ENCODE measurements at places on chromosomes 13 and 19.

DNA sequence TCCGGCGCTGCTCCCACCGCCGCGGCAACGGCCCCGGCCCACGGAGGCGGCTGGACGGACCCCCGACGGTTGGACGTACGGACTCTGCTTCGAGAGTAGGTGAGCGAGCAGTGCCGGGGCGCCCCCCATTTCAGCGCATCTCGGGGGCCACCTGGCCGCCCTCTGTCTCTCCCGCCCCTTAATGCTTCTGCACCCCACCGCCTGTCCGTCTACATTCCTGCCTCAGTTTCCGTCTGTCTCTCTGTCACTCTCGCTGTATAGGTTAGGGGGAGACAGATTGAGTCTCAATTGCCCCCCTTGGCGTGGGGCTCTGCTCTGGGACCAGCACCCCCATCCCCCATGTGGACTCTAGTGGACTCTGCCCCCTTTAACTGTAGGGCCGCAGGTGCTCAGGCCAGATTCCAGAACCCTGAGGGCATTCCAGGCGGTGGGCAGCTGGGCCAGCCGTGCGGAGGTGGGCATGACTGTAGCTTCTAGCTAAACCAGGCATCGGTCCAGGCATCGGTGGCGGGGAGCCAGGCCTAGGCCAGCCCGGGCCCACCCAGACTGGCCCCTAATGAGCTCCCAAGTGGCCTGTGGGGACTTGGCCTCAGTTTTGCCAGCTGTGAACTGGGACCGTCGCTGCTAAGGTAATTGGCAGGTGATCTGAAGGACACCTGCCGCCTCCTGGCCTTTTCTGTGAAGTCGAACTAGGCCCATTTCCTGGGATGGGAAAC is 373 bp downstream of the TNFAIP8L1 start:
- DNase-seq = no peak

- no peak for DNase-seq
Measured at GRCh38 chr13:63198071-63198470, 1782.4 kb upstream of the PCDH20 start.

DNA sequence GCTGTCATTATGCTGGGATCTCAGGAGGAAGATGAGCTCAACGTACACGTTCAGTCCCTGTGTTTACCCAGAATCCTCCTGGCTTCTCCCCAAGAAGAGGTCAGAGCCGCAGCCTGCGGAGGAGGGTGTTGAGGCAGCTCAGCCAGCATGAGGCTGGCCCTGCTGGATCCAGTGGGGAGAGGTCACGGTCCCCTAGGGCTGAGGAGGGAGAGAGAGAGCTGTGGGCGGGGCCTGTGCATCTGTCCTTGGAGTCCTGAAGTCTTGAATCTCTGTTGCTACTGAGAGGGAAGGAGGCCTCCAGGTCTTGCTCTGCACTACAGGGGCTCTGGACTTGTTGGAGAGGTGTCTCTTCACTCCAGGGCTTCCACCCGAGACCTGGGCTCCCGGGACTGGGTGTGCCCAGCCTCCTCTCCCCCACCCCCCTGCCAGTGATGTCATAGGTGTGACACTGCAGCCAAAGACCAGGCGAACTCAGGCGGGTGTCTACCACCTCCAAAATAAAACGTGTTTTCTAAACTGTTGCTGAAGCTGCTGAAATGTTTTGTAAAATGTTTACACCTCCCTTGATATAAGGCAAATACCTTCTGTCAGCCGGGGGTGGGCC is 77.9 kb upstream of the KCTD15 start:
- DNase-seq = no peak

DNA sequence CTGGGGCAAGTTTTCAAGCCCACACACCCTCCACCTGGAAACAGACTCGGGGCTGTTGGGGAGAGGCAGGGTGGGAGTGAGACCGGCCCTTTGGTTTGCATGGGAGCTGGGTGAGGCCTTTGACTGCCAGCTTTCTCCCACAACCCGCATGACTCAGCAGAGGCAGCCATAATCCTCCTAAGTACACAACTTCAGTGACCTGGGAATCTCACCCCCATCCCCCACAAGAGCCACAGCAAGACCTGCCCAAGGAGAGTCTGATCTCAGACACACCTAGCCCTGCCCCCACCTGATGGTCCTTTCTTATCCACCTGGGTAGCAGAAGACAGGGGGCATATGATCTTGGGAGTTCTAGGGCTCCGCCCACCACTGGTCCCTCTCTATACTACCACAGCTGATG is 1615.4 kb downstream of the EFNB2 start:
- no peak for DNase-seq

DNA sequence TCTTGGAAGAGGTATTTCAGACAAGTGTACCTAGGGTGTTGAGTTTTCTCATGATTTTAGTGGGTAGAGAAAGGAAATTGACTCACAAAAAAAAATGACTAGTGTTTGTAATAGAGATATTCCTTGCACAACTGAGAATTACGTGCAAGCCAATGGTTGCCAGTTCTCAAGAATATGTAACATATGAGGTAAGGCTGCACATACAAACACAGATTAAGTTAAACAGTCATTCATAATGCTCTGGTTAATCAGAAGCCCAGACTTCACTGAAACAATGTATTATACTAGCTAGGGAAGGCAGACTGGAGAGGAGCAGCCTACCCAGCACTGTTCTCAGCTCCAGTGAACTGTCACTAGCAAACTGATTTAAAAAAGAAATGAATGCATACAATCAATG is 418.3 kb downstream of the DIAPH3 start:
- no peak for DNase-seq

DNA sequence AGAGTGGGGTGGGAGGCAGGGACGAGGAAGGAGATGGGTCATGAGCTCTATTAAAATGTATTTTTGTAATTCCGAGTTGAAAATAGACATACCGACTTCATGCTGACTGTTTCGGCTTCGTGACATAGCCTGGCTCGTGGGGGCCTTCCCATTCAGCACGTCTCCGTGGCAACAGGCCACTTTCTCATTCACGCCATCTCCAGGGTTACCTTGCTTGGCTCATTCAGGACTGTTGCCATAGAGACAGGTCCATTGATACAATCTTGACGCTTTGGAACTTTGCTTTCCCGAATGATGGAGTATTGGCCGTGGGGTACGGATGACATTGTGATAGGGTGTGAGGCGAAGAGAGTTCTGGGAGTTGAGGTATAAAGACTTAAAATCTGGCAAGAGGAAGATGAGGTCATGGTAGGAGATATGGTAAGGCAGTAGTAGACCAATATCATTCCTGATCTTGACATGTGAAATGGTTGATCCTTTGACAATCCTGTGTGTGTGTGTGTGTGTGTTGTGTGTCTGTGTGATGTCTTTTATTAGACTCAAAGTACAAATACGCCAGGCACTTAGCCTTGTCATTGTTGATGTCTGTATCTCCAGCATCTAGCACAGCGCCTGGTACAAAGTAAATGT is 97.3 kb downstream of the CACNA1A start:
- no peak for DNase-seq

DNA sequence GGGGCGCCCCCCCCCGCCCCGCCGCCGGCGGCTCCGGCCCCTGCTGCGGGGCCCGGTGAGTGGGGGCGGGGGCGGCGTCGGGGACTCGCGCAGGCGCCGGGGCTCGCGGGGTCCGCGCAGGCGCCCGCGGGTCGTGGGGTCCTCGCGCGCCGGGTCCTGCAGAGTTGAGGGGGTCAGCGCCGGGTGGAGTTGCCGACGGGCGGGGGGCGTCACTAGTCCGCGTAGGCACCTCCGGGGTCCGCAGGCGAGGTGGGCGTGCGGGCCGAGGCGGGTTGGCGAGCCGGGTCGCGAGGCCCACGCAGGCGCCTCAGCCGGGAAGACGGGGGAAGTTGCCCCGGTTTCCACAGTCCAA is 365 bp downstream of the PPP6R1 start:
- DNase-seq = no peak

GRCh38 chr13:114131583-114132418 is 622 bp downstream of the RASA3 start:
- DNase-seq = no peak

- no peak for DNase-seq
Measured at GRCh38 chr19:6060600-6061375, 49.5 kb downstream of the RFX2 start.

- no peak for DNase-seq
Measured at GRCh38 chr13:38703255-38703654, 16.4 kb downstream of the FREM2 start.

DNA sequence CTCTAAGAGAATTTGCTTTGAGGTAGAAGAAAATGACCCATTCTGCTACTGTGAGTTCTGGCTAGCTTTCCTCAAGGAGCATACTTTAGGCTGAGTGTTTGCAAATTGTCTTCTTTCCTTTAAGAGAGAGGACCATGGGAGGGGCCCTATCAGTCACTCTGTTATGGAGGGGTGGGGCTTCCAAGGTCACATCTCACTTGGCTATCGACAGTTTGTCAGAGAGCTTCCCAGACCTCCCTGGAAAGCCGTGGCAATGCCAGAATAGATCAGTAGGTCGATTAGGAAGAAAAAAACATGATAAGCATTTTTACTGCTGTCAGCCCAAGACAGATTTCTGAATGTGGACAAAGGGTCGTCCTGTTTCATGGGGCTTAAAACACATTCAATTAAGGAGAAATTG is 93.3 kb downstream of the OXGR1 start:
- DNase-seq = peak; percentile 4

GRCh38 chr19:42468273-42468796 is 25.6 kb upstream of the CXCL17 start:
- no peak for DNase-seq

DNA sequence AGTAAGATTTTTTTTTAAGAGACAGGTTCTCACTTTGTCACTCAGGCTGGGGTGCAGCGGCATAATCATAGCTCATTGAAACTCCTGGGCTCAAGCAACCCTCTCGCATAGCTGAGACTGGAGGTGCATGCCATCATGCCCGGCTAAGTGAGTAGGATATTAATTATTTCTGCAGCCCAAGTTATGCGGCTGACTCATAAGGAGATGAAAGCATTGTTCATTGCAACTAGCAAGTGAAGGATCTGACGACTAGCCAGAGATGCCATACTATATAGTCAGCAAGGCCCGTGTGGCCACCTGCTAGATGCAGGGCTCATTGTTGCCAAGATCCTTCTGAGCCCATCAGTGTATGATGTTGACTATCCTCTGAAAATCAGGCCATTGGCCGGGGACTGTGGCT is 45.2 kb downstream of the ABCC4 start:
- DNase-seq = no peak

GRCh38 chr19:17213334-17213733 is 1.8 kb upstream of the USE1 start:
- no peak for DNase-seq

DNA sequence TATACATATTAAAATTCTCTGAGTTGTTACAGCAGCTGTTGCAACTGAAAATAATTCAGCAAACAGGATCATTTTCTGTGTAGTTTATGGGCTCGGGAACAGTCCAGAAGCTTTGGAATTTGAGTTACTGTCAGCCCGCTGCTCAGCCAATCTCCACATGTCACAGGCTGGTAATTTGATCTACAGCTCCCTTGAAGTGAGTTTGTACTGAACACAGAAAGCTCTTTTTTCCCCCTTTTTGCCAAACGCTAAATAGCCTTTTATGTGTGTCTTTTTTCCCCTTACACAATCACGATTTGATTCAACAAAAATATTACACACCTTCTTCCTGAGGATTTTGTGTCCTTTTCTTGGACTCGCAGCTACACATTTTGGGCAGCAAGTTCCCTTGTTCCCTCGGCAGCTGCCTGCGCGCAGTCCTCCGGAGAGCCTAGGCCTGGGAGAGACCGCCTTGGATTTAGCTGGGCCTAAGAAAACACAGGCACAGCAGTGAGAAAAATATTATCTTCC is 371.4 kb downstream of the KCNRG start:
- DNase-seq = peak; percentile 69

DNA sequence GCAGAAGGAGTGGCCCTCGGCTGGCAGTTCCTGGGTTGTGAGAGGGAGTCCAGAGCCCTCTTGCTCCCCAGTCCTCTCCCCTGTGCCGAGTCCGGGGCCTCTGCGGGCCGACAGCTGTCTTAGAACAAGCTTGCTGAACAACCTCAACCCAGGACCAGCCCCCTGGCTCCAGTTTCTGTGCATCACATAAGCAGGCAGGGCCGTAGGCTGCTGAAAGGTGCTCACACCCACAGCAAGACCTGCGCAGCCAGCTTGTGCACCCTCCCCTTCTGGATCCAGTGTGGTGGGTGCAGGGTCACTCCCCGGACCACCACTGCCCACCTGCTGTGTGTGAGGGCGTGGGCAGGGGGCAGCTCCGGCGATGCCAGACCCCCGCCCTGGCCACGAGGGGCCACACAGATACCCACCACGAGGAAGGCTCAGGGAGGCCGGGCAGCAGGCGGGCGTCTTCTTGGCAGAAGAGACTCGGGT is 25.2 kb upstream of the F7 start:
- no peak for DNase-seq

DNA sequence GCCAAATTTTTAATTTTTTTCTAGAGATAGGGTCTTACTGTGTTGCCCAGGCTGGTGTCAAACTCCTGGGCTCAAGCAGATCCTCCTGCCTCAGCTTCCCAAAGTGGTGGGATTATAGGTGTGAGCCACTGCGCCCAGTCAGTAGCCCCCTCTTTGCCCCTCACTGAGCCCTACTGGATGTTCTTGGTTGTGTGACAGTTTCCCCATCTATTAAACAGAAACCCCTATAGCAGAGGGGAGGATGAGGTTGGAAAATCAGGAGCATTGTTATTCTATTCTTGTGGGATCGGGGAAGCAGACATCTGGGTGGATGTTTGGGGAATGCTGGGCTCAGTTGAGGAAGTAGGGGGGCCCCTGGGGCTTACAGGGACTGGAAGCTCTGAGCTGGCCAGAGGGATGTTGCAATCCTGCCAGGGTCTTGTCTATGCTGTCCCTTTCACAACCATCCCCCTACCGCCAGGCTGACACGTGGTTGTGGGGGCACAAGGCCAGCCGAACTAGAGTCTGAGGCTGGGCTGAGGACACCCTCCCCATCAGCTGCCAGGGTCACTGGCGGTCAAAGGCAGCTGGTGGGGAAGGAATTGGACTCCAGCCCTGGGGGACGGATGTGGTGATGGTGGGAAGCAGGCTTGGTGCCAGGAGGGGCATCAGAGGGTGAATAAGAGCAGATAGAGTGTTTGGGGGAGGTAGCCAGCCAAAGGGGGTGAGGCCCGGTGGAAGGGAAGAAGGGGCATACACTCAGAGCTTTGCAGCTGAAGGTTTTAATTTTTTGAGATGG is 10.9 kb downstream of the APOC1 start:
- peak; percentile 84 for DNase-seq

- no peak for DNase-seq
Measured at GRCh38 chr13:95049772-95050171, 251.5 kb downstream of the ABCC4 start.

- DNase-seq = no peak
Measured at GRCh38 chr13:23705583-23705982, 135.4 kb downstream of the TNFRSF19 start.

- peak; percentile 73 for DNase-seq
Measured at GRCh38 chr13:28611654-28612131, 47.2 kb upstream of the POMP start.

DNA sequence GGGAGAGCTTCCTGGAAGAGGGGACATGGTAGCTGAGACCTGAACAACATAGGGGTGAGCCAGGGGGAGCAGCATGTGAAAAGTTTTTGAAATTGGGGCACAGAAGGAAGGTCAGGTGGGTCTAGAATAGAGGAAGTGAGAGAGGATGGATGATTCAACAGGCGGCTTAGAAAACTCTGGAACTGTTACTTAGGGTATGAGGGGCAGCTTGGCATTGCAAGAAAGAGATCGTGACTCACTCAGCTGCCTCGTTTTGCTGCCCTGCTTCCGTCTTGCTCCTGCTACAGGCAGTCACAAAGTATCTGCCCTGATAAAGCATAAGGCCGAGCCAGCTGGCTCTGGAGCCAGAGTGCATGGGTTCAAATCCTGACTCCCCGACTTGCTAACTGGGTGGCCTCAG is 1.3 kb upstream of the CEACAM20 start:
- no peak for DNase-seq

Measured in pons (tissue), 1 donor.